ENCODE measurements at places on chromosomes 11 and 22.

- DNase-seq, result no peak
Measured at GRCh38 chr11:57871231-57871630, 109.6 kb downstream of the CTNND1 start.

DNA sequence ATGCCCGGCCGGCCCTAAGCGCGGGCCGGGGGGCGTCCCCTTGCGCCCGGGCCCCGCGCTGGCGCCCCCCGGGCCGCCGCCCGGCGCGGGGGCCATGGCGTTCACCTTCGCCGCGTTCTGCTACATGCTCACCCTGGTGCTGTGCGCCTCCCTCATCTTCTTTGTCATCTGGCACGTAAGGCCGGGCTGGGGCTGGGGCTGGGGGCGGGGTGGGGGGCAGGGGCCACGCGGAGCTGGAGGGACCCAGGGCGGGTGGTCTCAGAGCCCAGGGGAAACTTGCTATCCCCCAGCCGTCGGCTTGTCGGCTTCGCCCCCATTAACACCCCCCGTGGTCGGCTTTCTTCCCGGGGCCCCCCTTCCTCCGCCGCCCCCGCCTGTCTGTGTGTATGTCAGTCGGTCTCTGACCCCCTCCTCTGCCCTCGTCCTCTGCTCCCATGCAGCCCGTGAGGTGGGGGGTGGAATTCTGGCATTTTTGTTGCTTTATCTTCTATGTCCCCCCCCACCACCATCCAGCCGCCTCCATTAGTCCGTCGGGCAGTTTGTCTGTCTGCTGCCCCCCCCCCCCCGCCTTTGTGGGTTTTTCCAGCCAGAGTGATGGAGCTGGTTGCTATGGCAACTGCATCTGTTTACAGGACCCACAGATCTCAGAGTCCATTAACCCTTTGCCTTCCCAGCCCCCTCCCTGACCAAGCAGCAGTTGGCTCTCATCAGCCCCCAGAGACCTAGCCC, 552 bp downstream of the CNIH2 start:
- DNase-seq, result no peak

DNA sequence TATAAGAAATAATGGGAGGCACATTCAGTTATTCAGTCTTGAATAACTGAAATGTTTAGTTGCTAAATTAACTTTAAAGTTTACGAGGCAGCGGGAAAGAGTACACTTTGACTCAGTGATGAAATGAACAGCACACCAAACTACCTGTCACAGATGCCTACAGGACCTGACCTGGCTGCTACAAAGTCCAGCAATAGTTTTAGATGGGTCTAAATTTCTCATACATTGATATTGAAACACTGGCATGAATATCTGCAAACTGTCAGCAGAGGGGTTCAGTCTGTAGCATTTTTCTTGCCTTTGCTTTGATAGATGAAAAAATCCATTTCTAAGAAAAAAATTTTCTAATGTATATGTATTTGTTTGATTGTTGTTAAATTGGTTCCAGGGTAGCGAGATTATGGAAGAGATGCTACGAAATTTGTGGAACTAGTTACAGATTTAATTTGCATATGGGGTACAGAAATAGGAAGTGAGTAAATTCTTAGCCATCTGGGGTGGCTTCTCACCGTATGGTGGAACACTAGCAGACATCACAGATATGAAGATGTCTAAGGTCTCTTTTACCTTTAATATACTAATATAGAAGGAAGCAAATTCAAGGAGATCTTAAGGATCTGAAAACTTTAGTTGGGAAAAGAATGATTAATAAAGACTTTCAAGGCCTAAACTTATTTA, 20.8 kb upstream of the GAB2 start:
- no peak for DNase-seq

DNA sequence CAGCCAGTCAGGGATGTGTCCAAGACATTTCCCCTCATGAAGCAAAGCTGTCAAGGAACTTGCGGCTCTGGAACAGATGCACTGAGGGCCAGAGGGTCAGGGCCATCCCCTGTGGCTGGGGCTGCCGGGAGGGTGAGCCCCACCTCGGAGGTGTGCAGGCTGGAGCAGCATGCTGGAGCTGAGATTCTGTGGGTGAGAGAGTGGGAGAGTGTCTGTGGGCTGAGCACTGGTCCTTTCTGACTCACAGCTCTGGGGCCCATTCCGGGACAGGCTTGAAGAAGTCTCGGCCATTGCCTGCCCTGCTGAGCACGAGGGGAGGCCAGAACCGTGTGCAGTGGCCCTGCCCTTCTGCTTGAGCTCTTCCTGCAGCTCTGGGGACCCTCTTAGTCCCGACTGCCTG, 2.1 kb downstream of the OMP start:
- no peak for DNase-seq

DNA sequence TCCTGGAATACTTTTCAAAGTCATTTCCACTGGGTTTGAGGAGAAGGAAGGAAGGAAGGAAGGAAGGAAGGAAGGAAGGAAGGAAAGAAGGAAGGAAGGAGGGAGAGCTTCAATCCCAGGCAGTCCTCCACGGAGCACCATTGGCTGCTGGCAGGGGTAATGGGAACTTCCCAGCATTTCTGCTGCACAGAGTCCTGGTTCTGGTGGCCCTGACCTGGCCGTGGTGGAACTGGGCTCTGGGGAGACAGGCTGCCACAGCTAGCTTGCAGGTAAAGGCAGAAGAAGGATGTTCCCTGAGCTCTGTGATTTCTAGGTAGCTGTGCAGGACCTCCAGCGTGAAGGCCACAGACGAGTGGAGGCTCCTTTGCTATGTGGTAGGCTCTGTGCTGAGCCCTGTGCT, 10.6 kb downstream of the PKNOX2 start:
- DNase-seq, result no peak

- DNase-seq, result peak; percentile 13
Measured at GRCh38 chr11:86743223-86744118, 56.9 kb upstream of the PRSS23 start.

- DNase-seq, result no peak
Measured at GRCh38 chr22:23418159-23418788, 161.8 kb downstream of the IGLL1 start.

DNA sequence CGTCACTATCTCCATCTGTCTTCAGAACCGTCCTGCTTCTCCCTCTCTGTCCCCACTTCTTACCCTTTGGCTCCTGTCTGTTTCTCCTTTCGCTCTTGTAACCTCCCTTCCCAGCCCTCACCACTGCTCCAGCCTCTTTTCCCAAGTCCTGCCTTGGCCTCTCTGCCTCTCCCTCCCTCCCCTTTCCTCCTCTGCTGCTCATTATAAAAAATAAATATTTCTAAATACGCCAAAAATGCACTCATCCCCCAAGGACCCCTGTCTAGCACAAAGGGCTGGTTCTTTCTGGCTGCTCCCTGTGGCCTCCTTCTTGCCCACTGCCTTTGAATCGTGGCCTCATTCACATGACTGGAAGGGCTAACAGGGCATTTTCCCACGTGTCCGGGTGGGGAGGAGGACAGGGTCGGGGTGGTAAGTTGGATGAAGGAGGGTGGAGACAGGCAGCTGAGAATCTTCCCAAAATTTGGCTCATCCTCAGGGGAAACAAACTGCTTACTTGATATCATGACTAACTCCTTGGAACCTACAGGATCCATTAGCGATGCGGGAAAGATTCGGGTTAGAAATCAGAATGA, 26.4 kb upstream of the OAF start:
- DNase-seq, result no peak

DNA sequence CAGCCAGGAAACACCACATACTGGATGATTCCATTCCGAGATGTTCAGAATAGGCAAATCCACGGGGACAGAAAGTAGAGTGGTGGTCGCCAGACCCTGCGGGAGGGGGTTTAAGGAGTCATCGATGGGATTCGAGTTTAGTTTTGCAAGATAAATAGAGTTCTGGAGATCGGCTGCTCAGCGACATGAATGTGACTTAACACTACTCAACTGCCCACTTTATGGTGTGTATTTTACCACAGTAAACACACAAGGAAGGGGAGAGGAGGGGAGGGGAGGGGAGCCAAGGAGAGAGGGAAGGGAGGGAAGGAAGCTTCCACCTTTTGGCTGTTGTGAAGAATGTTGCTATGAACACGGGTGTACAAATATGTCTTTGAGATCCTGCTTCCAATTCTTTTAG, 10.4 kb upstream of the ARHGAP8 start:
- DNase-seq, result no peak

DNA sequence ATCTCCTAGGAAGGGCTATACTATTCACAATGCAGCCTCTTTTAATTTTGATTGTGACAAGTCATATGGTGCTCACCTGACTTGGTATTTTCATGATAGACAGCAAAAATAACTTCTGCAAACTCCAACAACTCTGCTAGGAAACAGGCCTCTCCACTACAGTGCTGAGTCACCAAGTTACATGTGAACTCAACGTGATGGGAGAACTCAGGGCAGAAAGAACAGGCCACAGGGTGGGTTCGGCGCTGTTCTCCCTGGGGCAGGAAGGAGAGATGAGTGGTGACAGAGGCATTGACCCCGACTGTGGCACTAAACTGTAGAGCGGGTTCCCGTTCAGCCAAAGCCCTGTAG, 76.6 kb upstream of the UCP3 start:
- DNase-seq, result no peak

GRCh38 chr11:119338318-119338890, 2.3 kb downstream of the C1QTNF5 start:
- DNase-seq, result peak; percentile 56

DNA sequence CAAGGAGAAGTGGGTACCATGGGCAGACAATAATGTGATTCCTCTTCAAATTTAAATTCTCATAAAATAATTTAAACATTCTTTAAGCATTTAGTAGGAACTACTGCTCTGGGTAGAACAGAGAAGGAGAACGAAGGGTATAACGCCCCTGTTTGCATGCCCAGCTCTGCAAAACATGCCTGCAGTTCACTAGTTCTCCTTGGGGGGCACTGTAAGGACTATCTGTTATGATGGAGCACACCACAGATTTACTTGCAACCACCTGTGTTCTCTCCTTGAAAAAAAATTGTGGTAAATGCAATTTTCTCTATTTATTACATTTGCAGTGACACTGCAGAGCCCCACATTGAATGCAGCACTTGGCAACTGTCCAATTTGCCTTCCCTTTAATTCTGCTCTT, 100.3 kb downstream of the GUCY1A2 start:
- DNase-seq, result no peak

- no peak for DNase-seq
Measured at GRCh38 chr11:38123673-38124072, 1525.6 kb upstream of the RAG2 start.

DNA sequence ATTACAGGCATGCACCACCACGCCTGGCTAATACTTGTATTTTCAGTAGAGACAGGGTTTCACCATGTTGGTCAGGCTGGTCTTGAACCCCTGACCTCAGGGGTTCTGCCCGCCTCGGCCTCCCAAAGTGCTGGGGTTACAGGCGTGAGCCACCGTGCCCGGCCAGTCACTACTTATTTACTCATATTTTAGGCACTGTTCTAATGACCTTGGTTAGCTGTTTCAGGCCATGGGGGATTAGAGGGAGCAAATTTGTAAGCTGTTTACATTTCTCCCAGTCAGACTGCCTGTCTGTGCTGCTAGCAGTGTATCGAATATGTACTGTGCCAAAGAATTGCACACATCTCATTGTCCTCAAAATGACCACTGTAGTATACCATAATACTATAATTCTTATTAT, 32.7 kb upstream of the PACSIN2 start:
- DNase-seq, result no peak

DNA sequence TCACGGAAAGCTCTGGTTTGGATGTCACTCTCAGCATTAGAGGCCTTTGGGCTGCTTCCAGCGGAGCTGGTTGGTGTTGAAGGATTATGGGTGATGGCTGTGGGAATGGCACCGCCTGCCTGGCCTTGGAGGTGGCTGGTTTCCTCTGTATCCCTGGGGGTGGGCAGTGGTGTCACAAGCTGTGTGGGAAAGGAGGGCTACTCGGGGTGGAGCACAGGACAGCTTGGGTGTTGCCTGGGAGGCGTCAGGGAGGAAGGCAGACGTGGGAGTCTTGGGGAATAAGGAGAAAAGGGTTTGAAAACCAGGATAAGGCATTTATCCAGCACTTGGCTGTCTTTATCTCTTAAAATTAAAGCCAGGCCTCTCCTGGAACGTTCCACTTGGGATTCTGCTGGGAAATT, 71.8 kb downstream of the ADAMTS15 start:
- DNase-seq, result no peak

- no peak for DNase-seq
Measured at GRCh38 chr22:32815943-32816342, 14.4 kb downstream of the TIMP3 start.

GRCh38 chr11:106278391-106278790, 200.9 kb downstream of the AASDHPPT start:
- no peak for DNase-seq

DNA sequence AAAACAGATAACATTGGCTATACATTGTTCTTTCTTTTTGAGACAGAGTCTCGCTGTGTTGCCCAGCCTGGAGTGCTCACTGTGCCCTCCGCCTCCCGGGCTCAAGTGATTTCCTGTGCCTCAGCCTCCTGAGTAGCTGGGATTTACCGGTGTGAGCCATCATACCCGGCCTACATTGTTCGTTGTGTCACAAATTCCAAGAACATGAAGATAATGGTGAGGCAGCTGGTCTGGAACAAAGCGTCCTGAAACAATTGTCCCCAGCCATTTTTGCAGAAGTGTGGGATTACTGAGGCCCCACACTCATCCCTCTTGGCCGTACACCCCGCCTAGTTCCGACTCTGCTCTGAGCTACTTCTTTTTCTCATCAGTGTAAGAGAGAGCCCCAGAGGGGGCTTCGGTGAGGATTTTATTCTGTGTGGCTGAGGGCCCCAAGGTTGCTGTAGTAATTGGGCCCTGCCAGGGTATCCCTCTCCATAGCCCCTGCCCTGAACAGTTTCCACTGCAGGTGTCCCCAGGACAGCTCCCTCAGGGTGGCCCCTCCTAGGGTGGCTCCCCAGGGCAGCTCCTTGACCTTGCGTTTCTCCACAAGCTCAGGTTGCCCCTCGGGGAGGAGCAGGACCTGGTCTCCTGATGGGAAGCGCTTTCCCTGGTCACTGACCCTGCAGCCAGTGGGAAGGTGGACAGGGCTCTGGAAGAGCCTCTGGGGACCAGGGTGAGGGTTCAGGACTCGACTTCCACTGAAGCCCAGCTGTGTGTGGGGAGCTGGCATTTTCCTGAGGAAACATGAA, 13.1 kb upstream of the ARSA start:
- DNase-seq, result no peak

DNA sequence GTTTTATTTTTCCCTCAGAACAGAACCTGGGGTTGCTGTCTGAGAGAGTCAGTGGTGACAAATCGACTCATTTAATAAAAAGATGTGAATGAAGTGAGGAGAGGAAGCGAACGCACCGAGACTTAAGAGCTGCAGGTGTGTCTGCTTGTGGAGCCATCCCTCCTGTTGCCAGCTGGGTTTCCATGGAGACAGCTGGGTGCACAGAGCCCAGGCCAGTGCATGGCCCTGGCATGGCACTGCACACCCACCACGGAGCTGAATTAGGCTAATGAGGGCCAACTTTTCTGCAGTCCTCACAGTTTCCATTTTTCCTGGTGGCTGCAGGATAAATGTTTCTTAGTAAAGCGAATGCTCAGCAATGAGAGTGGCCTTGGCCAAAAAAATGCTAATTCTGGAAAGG, 750.2 kb downstream of the OPCML start:
- DNase-seq, result no peak

DNA sequence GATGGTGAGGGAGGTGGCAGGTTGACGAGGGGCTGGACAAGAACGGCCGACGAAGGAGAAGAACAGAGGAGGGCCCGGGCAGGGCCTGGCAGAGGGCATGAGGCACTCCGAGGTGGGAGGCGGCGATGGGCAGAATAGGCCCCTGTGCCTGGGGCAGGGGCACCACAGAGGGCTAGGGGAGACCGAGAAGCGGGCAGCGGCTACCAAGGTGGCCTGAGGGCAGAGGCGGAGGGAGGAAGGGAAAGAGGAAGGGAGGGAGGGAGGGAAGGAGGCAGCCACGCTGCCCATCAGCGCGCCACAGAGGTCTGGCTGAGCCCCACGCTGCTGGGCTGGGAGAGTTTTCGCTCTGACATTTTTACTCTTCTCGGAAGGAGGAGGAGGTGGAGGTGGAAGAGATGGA, 11.3 kb downstream of the LSP1 start:
- no peak for DNase-seq
